Stimulated activated CD4-positive, alpha-beta T cell treated with anti-CD3 and anti-CD28 coated beads, Interleukin-1b, Interleukin-23, amount 100 ng/mL, for 24 hours (primary cell): ENCODE measurements at places on chromosomes 13 and 19.

GRCh38 chr19:29841559-29842367 is 30.0 kb downstream of the CCNE1 start:
- no peak for DNase-seq

- DNase-seq = no peak
Observed at GRCh38 chr13:41026788-41027187, 7.7 kb upstream of the ELF1 start.

DNA sequence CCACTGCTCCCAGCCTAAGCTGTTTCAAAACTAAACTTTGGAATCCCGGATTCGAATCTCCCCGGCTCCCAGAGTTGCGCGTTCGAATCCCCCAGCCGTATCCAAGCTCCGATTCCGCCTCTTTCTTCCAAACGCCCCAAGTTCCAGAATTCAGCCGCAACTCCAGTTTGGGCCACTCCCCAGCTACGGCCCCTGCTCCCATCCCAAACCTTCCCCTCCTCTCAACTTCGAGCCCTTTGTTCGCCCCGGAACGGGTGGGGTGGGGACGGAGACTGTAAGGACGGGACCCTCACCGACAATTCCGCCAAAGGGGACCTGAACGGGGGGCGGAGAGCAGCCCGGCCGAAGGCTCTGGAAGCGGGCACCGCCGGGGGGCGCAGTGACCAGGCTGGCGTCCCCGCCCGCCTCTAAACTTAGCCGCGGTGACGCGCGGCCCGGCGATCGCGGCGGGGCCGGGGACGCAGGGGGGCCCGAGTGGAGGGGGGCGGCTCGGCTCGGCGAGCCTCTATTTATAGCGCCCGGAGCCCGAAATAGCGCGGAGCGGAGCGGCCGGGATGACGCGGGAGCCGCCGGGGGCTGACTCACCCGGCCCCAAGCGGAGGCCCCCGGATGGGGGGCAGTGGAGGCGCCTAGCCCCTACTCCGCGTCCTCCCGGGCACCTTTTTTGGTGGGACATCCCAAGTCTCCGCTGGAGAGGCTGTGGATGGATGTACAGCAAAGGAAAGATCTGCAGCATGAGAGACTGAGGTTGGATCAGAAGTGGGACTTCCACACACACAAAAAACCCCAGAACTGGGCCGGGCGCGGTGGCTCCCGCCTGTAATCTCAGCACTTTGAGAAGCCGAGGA is 4.9 kb upstream of the ERCC1 start:
- no peak for DNase-seq

DNA sequence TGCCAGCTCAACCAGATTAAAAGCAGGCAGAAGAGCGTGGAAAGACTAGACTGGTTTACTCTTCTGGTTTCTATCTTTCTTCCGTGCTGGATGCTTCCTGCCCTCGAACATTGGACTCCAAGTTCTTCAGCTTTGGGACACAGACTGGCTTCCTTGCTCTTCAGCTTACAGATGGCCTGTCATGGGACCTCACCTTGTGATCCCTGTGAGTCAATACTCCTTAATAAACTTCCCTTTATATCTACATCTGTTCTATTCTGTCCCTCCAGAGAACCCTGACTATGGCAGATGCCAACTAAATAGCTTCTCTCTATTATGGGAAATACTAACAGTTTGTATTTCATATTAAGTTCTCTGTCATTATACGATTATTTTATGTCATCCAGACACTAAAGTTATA is 609.1 kb downstream of the LMO7 start:
- DNase-seq = no peak

DNA sequence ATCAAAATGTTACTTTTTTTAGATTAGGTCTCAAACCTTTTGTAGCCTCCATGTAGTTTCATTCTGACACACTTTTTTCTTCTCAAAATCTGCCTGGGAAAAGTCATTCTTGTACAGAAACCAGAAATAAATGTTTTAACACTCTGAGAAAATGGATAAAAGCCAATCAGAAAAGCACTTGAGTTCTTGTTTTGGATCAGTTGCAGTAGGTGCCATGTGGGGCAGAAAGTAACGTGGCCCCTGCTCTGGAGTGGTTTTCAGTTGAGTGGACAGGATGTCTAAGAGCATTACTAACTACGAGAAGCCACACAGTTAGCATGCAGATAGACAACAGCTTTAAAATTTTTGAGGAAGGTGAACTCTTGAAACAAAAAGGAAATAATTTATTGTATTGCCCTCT is 19.1 kb downstream of the GPR183 start:
- DNase-seq = no peak

DNA sequence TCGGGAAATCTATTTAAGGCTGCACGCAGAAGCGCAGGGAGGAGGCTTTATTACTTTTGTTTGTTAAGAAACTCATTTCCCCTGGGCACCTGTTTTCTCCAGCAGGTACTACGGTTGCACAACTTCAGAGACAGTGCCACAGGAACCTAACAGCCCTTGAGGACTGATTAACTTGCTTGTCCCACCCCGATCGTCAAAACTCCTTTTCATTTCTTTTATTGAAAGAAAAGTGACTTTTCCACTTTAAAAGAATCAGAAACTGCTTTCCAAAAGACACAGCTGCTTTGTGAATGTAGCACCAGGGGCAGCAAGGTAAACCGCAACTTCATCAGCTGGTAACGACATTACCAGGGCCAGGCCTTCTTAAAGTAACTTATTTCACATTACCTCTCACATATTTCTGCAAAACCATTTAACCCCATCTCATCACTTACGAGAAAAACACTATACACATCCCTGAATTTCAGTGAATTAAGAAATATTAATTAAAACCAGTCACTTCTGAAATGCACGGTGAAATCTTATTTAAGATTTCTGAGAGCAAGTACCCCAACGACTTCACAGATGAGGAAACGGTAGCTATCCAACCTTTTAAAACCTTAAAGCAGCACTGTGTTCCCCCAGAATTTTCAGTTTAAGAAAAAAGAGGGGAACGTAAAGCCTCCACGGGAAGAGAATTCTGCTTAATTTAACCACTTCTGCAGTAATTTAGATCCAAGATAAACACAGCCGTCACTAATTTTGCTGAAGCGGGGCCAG is 1.4 kb downstream of the ANKRD10 start:
- DNase-seq = no peak

- no peak for DNase-seq
Observed at GRCh38 chr13:86882835-86883234, 788.3 kb upstream of the SLITRK5 start.

- no peak for DNase-seq
Observed at GRCh38 chr19:48629599-48630295, 7.4 kb downstream of the DBP start.

DNA sequence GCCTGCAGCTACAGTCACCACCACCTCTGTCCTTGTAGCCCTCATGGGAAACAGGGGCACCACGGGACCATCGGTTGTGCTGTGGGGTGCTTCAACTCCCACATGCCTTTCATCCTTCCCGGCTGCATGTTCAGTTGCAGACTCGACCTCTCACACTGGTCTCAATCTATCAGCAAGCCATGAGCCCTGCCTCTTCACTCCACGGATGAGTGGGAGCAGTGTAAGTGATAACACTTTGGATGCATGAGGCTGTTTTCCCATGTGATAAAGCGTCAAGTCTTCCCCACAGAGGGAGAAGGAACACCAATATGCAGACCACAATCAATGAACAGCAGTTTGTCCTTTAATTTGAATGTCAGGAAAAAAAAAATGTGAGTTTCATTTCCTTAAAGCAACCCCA is 12.2 kb downstream of the SERP2 start:
- DNase-seq = no peak

DNA sequence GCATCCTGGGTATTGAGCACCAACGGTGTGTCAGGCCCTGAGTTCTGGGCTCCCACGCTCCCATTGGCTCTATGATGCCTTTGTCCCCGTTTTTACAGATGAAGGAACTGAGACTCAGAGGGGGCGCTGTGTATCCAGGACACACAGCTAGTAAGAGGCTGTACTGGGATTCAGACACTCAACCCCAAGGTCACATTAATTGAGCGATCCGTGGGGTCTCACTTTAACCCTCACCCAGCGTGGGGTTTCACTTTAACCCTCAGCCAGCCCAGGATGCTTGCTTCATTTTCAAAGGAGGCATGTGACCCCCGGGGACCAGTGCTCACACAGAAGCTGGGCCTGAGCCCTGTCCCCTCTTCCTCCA is 42.6 kb downstream of the CYP4F22 start:
- no peak for DNase-seq

DNA sequence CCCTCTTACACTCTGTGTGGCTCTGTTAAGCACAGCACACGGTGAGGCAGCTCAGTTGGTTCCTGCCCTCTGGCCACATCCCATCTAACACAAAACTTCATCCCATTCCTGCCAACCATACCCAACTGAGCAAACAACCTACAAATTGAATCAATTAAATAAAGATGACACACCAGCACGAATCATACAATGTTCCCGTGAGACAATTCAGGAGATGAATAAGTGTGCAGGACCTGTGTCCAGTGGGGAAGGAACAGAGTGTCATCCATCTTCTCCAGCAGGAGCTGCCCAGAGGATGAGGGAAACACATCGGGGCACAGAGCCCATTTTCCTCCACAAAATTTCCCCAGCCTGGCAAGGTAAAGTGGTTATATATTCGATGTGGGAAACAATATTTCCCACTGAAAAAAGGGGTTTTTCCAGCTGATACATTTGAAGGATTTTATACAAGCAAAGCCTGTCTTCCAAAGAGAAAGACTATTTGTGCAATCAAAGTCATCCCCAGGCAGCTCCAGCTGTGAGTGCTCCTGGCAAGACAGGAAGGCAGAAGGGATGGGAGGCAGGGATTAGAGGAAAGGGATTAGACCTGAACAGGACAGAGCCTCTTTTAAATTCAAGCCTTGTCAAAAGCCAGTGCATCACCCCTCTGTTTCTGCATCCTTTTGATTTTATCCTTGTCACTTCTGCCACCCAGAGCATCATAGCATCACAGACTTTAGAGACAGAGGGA is 240.2 kb downstream of the LHFPL6 start:
- DNase-seq = no peak

DNA sequence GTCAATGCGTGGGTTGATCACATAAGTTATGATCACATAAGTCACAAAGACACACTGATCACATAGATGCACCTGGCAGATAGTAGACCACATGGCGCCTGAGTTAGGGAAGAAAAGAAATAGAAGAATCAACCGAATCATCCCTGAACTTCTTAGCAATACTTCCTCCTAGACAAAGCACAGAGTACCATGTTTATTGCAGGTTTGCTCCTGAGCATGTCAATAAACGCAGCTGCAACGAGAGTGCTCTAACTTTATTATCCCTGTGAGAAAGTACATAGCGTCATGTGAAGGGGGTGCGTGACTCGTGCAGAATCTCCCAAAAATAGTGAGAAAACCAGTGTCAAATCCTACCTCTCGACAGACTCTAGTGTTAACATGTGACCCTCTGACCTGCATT is 17.3 kb downstream of the NCR1 start:
- no peak for DNase-seq

DNA sequence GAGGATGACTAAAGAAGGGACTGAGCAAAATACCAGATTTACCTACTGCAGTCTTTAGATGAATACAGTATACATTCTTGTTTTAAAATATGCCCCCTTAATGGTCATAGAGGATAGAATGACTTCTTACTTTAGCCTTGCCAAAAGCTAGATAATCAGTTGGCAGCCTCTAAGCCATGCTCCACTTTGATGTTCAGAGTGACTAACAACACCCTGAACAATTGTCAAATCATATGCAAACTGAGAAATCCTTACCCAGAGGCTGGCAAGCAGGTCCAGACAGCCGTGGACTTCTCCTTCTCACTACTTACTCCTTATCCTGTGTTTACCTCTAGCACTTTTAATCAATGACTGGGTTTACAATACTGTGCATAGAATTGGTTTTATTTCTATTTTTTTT is 23.6 kb upstream of the PHF11 start:
- DNase-seq = no peak

DNA sequence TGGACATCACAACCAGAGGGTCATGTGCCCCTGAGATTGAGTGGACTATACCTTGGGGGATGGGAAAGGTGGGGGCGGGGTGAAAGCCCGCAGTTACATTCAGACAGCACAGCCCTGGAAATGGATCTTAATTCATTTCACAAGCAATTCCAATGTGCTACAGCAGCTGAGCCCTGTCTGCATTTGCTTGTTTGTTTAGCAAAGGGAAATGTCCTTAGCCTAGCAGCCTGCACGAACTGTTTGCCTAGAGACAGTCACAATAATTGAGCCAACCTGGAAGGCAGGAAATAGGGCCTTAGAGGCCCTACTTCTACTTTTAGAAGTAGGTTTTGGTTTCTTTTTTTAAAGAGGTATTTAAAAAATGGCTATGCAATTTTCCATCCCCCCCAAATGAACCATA is 177.3 kb upstream of the KL start:
- DNase-seq = no peak

DNA sequence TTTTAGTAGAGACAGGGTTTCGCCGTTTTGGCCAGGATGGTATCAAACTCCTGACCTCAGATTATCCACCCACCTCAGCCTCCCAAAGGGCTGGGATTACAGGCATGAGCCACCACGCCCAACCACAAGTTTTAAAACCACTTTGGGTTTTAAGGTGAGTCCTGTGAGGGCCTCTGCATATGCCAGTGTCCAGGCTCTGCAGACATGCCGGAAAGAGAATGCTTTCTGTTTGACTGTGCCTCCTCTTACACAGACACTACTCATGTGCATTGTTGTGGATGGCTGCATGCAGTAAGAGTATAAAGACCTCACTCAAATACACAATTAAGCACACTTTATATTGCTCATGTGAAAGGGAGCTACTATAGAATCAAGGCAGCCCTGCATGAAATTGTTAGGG is 20.8 kb upstream of the SLC25A30 start:
- DNase-seq = no peak
